Cerebellum (tissue), 4 donors: ENCODE measurements at places on chromosomes 4 and X. TPM values are rescaled to one million over a fixed set of nuclear protein-coding genes. Genes with fewer than 3 reads are reported as not detected.

WAS gene
- total RNA-seq = 0.27 TPM

PPARGC1A gene
- total RNA-seq = 14.3 TPM

TMEM192 gene
- 6.8 TPM for total RNA-seq

GPR82 gene
- not detected for total RNA-seq

NXF2B gene
- 0.36 TPM for total RNA-seq

PFKFB1 gene
- total RNA-seq = 0.45 TPM

IL1RAPL2 gene
- total RNA-seq = 11.2 TPM

RHOXF1 gene
- total RNA-seq = not detected

TRIM61 gene
- 2.2 TPM for total RNA-seq

LPAR4 gene
- total RNA-seq = 10.9 TPM

CT83 gene
- not detected for total RNA-seq

NDST4 gene
- total RNA-seq = 16.9 TPM

TLR2 gene
- total RNA-seq = 2.2 TPM

SPIN4 gene
- 14.0 TPM for total RNA-seq

SCRG1 gene
- 2.4 TPM for total RNA-seq

DMRTC1 gene
- total RNA-seq = not detected

ARHGAP4 gene
- 9.3 TPM for total RNA-seq

DNA sequence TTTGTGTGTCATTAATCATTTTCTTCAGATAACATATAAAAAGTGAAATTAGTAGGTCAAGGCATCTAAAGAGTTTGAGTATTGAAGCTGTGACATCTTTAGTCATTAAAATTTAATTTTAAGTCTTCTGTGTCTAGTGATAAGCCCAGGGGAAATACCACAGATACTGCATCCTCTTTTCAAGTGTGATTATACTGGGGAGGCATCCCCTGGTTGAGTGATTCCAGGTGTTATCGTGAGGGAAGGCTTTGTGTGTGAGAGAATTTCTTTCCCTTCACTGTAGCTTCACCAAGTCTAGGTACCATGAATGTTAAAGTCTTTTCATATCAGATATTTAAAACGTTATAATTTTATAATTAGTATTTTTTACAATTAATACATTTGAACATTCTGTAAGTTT is 193.4 kb downstream of the FRAS1 start:
- no peak for DNase-seq

DNA sequence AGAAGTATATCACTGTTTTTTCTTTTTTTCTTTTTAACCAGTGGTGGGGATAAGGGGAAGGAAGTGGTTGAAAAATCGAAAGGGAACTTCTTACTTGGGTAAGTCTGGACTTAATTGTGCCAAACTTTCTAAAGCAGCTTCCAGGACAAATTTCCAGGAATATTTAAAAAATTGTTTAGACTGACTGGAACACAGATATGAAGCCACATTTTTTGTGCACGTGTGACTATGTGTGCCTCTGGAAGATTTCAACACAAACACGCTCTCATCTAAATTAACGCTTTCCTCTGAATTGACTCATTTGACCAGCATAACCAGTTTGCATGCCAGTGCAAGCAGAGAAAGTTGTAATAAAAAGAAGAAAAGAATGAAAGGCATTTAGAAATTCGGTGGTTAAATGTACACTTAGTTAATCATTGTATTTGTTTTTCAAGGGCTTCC is 18.8 kb upstream of the YTHDC1 start:
- DNase-seq = no peak

GRCh38 chr4:99315839-99316238 is 5.4 kb downstream of the ADH1B start:
- no peak for DNase-seq

GRCh38 chr4:8643986-8644385 is 51.4 kb downstream of the CPZ start:
- no peak for DNase-seq

- DNase-seq = no peak
These were observed 511.5 kb upstream of the FAM241A start for GRCh38 chr4:111633663-111634266.

DNA sequence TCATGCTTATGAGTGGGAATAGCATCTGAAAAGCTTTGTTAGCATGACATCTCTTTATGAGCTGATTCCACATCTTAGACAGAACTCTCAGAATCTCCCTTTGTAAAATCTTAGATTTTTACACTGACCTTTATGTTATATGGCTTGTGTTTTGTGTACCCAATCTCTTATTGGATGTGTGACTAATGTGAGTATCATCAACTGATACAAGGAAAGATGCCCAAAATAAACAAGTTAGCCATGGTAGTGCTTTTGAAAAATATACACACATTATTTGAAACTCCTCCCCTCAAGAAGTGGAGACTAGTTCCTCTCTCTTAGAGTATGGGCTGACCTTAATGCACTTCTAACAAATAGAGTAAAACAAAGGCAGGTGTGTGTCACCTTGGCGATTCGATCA is 160.1 kb upstream of the NRK start:
- no peak for DNase-seq

DNA sequence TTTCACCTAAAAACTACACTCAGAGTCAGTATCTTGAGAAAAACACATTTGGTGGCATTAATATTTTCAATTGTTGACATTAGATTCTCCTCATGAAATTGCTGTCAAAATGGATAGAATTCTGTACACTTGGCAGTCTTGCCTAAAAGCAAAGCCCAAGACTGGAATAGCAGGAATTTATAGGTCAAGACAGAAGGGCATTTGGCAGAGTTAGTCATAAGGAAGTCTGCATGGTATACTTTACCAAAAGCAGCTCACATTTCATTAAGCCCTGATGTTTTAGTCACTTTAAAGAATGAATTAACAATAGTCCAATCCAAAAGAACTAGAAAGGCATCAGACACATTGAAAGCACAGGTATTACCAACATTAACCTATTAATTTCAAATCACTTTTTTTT is 7.1 kb downstream of the CCDC160 start:
- no peak for DNase-seq

DNA sequence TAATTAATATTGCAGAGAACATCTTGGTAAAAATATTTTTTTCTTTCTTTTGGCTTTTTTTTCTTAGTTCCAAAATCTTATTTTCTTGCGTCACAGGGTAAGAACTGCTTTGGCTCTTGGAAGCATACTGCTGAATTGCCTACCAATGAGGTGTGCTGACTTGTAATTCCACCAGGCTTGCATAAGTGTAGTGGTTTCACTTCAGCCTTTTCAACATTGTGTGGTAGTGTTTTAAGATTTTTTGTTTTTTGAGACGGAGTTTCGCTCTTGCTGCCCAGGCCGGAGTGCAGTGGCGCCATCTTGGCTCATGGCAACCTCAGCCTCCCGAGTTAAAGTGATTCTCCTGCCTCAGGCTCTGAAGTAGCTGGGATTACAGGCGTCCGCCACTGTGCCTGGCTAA is 42.4 kb downstream of the N4BP2 start:
- no peak for DNase-seq

DNA sequence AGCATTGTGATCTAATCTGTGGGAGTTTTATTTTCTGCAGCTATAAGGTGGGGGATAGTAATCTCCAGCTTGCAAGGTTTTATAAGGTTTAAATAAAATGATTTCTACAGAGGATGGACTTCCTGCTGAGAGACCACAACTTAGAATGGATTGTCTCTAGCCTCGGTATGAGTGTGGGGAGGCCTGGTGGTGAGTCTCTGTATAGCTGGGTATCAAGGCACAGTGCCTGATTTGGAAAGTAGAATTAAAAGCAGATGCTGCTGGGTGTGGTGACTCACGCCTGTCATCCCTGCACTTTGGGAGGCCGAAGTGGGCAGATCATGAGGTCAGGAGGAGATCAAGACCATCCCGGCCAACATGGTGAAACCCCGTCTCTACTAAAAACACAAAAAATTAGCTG is 162.0 kb upstream of the GATB start:
- no peak for DNase-seq

DNA sequence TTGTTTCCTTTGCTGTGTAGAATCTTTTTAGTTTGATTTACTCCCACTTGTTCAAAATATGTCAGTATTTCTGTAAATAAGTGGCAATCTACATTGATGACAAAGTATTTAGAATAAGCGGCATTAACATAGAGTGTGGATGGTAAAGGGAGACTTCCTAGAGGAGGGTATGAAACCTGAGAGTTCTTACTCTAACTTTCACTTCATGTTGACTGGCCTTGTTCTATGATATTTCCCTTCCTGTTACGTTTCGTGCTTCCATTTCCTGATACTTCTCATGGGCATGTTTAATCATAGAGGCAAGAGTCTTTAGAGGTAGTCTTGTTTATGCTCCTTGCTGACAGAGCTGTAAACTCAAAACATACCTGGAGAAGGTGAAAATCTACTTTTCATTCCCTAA is 408.9 kb downstream of the GLUD2 start:
- DNase-seq = no peak

DNA sequence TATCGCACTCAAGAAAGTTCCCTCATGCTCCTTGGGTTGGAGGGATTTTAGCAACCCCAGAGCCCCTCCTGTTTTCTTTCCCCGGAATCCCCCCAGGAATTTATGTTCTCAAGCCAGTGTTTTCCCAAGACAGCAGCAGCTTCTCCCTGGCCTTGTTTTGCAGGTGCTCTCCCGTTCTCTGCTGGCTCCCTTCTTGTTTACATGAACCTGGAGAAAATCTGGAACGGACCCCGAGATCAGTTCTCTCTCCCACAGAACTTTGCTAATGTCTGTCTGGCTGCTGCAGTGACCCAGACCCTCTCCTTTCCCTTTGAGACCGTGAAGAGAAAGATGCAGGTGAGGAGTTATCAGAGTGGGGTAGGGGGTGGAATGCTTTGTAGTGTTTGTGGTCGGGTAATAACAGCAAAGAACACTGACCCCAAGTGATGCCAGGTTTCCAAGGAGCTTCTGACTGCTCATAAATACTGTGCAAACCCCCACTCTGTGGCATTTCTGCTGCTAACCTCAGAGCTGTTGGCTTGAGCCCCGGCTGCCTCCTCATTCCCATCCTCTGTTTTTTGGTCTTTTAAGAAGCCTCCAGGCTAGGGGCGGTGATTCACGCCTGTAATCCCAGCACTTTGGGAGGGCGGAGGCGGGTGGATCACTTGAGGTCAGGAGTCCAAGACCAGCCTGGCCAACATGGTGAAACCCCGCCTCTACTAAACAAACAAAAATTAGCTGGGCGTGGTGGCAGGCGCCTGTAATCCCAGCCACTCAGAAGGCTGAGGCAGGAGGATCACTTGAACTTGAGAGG is 11.1 kb downstream of the SLC25A43 start:
- no peak for DNase-seq

GRCh38 chr4:7029212-7029611 is 14.0 kb upstream of the TADA2B start:
- no peak for DNase-seq

DNA sequence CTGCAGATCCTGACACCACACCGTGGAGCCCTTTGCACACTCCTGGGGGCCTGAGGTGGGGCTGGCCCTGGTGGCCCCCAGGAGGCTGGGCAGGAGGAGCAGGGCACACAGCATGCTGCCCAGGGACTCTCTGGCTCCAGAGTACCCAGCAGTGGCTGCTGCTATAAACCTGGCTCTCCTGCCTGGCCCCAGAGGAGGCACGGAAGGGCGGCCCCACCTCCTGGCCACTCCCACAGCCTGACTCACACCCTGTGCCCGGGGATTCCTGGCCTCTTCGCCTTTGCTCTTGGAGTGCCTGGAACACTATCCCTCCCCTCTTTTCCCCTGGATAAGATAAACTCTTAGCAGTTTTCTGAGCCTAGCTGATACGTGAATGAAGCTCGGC is at the start of gene PSAPL1:
PSAPL1 (minus strand) TSS at position 165 of the 385 bp plus-strand sequence; CDS start at position 114, 51 bp downstream.
- DNase-seq = no peak

GRCh38 chr4:24321131-24321530 is 263.2 kb downstream of the DHX15 start:
- peak; percentile 29 for DNase-seq

DNA sequence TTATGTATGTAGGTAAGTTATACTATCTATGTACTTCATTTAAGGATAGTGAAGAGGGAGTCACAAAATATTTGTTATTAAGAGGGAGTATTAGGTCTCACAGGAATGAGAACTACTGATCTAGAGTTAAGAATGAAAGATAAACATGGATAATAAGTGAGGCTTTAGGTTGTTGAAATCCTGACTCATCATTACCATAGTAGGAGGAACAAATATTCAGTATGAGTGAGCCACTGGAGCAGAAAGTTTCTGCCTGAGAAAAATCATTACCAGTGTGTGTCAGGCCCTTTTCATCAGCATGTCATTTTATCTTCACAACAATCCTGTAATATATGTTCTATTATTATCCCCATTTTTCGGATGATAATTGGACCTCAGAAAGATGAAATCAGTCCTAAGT is 27.2 kb upstream of the IGSF1 start:
- no peak for DNase-seq

DNA sequence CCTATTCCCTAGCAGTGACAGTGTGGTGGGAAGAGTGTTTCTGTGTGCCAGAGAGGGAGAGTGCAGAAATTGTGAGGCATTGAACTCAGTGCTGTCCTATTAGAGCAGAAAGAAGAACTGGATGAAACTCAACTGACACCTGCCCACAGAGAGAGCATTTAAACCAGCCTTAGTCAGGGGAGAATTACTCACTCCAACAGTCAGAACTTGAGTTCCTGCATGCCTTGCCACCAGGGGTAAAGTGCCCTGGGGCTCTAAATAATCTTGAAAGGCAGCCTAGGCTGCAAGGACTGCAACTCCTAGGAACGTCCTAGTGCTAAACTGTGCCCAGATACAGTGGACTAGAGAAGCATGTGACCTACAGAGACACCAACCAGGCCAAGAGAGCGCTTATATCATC is 12.8 kb downstream of the CYSLTR1 start:
- no peak for DNase-seq

GRCh38 chrX:18377796-18378195 is 23.3 kb upstream of the SCML2 start:
- DNase-seq = no peak

DNA sequence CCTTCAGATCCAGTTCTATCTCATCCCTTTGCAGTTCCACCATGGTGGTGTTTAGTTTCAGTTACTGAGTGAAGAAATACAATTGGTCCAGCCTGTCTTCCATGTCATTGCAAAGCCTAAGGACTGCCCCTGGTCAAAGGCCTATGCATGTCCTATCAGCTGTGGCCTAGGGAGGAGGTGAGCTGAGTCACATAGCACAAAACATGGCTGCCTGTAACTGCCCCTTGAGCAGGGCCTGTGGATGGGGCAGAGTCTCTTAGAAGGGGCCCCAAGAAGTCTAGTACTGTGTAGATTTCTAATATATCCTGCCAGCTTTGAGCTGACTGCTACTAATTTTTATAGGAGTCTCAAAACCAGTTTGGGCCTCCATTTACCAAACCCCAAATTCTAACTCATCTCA is 296.7 kb downstream of the FBXW7 start:
- no peak for DNase-seq

DNA sequence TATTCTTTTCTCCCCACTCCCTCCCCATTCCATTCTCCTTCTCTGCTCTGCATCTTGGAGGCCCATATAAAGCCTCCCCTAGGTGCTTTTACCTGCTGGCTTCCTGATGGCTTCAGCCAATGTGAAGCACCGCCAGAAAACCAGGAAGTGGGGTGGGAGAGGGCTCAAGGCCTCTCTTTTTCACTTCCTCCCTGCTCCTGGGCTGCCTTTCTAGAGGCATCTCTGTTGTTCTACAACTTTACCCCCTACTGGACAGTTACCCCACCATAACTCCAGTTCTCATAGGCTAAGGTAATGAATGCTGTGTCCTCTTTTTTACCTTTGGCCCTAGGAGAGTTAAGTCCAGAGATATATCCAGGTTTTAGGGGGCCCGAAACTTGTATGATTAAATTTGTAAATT is 62.4 kb upstream of the PPARGC1A start:
- DNase-seq = no peak
